ENCODE measurements at places on chromosomes 2 and 18.

GRCh38 chr2:156434461-156435291 is 1.5 kb upstream of the GPD2 start:
- no peak for DNase-seq

GRCh38 chr2:1938986-1939385 is 194.7 kb upstream of the PXDN start:
- no peak for DNase-seq

DNA sequence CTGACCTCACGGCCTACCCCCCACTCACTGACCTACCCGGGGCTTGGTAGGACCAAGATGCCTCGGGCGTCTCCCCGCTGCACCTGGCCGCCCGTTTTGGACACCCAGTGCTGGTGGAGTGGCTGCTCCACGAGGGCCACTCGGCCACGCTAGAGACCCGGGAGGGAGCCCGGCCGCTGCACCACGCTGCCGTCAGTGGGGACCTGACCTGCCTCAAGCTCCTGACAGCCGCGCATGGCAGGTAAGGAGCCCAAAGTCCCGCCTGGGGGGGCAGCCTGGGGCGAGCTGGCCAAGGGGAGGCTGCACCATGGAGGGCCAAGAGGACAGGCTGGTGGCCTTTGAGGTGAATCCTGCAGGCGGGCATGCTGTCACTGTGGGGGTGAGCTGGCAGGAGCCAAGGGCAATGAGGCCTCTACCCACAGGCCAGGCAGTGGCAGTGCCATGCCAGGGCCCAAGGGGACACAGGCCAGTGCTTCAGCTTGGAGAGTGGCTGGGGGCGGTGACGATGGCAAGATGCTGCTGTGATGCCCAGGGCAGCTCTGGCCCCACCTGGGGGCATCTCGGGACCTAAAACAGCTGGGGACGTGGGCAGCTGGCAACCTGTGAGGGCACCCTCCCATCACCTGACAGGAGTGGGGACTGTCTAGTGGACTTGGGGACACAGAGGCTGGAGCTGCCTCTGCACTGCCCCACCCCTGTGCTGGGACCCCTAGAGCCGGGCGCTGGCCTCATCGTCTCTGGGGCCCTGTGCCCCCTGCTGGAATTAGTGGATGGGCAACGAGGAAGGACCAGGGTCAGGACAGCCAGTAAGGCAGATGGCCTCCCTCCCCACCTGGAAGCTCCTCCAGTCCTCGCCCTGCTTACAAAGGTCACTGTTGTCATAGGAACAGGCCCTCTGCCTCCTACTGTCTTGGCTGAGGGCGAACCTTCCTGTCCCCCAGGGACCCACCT is 2.0 kb downstream of the ESPNL start:
- no peak for DNase-seq

DNA sequence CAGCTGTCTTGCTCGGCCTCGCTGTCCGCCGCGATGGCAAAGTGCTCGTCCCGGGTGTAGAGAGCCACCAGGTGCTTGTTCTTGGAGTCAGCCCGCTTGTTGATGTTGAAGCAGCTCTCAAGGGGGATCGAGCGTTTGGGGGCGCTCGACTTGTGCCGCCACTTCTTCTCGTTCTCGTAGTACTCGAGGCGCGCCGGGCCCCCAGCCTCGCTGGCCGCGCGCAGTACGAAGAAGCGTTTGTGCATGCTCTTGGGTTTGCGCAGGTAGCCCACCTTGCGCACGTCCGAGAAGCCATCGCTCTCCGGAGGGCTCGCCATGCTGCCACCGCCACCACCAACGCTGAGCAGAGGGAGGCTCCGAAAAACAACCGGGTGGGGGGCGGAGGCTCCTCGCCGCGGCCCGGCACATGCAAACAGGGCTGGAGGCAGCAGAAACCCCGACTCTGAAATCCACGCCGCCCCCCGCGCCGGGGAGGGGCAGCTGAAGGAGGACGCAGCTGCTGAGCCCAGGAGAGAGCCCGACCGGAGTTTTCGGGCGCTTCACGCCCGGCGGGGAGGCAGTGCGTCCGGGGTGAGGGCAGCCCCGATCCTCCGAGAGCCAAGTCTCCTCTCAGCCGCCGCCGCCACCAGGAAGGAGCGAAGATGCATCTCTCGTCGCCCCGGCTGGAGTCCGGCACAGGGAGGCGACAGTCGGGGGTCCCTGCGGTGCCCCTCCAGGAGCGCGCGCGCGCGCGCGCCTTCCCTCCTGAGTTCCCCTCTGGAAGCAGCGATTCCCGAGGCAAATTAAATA is 1.0 kb downstream of the IRS1 start:
- no peak for DNase-seq

GRCh38 chr18:48519431-48520100 is 19.3 kb upstream of the CTIF start:
- DNase-seq, result no peak

Data from inflammatory macrophage (primary cell).